Activated CD4-positive, alpha-beta T cell treated with anti-CD3 and anti-CD28 coated beads, Interleukin-2, amount 50 U/mL, for 4 hours (primary cell): ENCODE measurements at places on chromosomes 3 and 15.

- no peak for DNase-seq
These were observed 23.3 kb upstream of the IREB2 start for GRCh38 chr15:78414621-78415250.

- DNase-seq: no peak
These were observed 114.5 kb downstream of the EPHA3 start for GRCh38 chr3:89221924-89222323.

GRCh38 chr3:69770219-69770618 lies 31.0 kb downstream of the MITF start:
- no peak for DNase-seq

GRCh38 chr15:29601811-29602210 lies 220.5 kb downstream of the TJP1 start:
- DNase-seq: no peak

DNA sequence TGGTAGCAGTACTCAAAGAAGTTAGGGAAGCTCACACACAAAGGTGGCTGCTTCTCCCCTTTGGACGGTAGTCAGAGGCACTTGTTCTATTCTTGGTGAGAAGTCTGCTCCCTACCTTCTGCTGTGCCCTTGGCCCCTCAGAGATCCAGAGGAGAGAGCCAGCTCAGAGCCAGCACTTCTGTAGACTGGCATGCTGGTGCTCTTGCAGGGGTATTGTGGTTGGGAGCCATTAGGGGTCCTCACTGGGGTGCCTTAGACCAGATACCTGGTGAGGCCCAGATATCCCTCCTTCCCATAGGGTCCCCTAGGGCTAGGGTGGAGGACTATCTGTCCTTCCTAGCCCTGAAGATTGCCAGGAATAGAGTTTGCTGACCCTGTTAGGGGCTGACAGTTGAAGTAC lies 140.6 kb downstream of the EEFSEC start:
- DNase-seq: no peak

- DNase-seq: no peak
These were observed 218.4 kb upstream of the SLCO3A1 start for GRCh38 chr15:91635080-91635479.
